ENCODE measurements at places on chromosomes 7 and 10.

- DNase-seq = no peak
Observed at GRCh38 chr7:41858201-41858600, 155.3 kb upstream of the INHBA start.

DNA sequence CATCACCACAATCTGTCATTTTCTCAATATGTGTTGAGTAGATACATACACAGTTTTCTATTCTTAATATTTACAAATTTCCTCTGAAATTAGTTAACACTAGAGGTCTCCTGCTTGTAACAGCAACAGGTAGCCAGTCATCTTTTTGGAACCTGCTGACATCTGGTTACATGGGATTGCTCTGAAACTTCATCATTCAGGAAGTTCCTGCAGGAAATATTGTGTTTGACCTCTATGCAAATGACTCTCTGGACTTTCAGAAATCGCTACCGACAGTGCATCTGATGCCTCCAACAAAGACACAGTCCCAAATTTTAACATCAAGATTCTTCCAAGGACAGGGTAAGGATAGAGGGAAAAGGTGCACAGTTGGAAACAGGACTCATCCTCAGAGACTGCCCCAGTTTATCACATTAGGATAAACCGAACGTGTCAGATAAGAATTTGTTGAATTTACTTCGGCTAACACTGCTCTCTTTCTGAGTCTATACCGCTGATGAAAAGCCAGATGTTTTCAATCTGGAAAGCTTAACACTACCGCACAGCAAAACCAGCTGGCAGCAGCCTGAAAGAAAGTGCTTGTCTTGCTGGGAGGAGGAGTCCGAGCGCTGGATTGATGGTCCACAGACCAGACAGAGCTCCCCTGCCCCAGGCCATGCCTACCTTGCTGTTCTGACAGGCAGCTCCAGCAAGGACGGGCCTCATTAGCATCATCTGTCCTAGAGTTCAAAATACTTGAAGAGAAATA, 633.4 kb downstream of the PARD3 start:
- DNase-seq = no peak

DNA sequence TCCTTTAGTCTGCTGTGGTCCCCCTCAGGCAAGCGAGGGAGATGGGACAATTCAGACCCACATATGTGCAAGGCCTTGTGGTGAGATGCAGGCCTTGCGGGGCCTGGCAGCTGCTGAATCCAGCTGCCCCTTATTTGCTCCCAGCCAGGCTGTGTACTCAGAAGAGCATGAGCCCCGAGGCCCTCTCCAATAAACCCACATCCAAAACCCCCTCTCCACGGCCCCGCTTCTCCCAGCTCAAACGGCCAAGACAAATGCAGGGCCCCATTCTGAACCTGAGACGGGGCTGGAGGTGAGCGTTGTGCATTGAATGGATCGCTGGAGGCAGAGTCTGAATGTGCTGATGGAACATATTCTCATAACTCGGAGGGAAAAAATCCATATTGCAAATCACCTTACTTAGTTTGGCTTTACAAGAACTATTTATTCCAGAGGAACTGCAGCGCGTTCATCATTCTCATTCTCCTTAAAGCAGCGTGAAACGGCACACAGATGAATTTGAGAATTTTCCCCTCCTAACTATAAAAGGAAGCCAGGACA, 169.2 kb upstream of the LYZL2 start:
- no peak for DNase-seq

DNA sequence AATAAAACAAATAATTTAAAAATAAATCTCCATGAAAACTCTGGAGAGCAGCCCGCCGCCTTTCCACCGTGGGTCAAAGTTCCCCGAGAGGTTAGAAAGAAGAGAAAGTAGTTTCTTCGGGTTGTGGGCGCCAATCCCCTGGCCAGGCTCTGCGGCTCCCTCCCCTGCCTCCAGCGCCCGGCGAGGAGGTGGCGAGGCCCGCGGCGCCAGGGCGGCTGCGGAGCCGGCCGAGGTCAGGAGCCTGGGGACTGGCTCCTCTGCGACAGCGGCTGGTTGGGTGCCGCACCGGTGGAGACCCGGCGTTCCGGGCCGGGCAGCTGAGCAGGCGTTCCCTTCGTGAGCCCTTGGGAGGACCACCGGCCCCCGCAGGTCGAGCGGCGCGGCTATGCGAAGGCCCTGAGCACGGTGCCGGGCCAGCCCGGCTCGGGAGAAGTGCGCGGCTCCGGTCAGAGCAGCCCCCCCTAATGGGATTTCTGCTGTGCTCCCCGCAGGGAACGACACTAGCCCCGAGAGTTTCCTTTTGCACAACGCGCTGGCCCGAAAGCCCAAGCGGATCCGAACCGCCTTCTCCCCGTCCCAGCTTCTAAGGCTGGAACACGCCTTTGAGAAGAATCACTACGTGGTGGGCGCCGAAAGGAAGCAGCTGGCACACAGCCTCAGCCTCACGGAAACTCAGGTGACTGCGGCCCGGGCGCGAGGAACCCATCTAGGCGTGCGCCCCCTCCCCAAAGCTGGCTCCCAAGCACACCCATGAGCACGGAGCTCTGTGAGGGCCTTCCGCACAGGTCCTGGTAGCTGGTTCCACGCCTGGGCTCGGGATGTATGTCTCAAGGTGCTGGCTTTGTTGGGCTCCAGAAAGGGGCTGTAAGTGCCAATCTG, 2.8 kb downstream of the EMX2 start:
- no peak for DNase-seq

GRCh38 chr7:1144269-1144771, 15.7 kb downstream of the ZFAND2A start:
- no peak for DNase-seq

GRCh38 chr7:40763319-40764287, 628.8 kb downstream of the SUGCT start:
- no peak for DNase-seq

GRCh38 chr7:71535616-71536015, 403.7 kb downstream of the GALNT17 start:
- DNase-seq = no peak

GRCh38 chr7:30545791-30546555, 41.3 kb upstream of the GGCT start:
- no peak for DNase-seq

DNA sequence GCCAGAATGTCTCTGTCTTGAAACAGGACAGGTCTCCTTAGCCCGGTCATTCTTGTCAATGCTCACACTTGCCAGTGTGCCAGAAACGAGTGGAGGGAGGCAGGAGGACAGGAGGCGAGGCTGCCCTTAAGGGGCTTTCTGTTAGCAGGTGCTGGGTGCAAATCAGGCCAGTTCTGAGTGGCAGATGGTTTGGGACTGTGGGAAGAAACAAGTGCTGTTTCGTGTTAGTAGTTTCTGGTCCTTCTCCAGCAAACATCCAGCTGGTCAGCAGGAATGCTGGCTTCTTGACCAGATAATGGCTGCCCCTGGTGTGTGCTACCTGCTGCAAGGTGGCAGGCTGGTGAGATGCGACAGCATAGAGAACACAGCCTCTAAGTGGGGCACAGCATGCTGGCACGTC, 8.2 kb upstream of the NDUFB2 start:
- DNase-seq = no peak

GRCh38 chr10:5958077-5958476, 19.3 kb downstream of the IL15RA start:
- no peak for DNase-seq

DNA sequence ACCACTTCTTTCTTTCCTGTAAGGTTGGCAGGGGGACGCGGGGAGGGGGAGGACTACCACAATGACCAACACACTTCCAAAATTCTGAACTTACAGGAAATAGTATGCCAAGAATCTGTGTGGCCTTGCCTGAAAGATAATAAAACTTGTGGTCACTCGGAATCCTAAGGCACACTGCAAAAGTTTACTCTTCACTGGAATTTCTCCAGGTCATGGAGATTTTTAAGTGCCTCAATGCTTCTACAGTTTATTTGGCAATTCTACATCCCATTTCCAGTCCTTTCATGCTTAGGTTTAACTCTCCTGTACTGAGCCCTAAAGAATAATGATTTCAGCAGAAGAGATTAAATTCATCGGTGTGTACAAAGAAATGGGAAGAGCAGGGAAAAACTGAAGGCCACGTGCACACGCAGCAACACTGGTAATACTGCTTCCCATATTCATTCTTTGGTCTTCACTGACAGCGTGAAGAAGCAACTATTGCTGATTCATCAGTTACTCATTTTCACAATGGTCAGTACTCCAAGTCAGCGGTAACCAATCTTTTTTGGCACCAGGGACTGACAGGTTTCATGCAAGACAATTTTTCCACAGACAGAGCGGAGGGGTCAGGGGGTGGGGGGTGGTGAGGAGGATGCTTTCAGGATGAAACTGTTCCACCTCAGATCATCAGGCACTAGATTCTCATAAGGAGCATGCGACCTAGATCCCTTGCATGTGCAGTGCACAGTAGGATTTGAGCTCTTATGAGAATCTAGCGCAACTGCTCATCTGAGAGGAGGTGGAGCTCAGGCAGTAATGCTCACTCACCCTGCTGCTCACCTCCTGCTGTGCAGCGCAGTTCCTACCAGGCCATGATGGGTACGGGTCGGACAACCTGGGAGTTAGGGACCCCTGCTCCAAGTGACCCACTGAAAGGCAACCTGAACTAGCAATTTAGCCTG, 9.8 kb downstream of the LARP4B start:
- DNase-seq = no peak

DNA sequence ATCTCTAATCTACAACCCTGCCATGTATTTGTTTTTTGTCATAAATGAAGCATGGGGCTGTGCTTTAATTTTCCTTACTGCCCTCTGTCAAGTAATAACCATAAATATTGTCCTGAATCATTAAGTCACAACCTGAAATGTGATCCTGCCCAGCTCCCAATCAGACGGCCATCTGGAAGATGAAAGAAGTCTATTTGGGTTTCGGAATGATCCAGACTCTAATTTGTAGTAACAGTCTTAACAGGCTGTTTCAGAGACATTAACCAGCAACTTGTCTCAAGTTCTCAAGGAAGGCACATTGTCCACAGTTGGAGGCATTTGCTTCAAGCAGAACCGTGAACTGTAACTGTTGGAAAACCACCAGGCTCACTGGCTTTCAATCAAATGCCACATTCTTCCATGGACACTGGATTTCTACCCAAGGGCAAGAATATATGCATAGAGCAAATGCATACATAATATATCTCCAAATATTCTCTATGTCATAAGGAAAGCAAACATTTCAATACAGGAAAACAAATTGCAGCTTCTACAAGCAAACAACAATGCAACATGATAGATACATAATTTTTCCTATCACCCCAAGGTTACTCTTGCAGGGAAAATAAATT, 405.2 kb upstream of the NPVF start:
- DNase-seq = no peak

- no peak for DNase-seq
Observed at GRCh38 chr7:91162436-91162835, 101.8 kb upstream of the FZD1 start.

GRCh38 chr7:107166736-107167426, 1.9 kb upstream of the HBP1 start:
- DNase-seq = no peak

- DNase-seq = no peak
Observed at GRCh38 chr10:77374189-77374656, 263.4 kb downstream of the KCNMA1 start.

GRCh38 chr7:8724080-8724718, 290.8 kb downstream of the NXPH1 start:
- DNase-seq = no peak

DNA sequence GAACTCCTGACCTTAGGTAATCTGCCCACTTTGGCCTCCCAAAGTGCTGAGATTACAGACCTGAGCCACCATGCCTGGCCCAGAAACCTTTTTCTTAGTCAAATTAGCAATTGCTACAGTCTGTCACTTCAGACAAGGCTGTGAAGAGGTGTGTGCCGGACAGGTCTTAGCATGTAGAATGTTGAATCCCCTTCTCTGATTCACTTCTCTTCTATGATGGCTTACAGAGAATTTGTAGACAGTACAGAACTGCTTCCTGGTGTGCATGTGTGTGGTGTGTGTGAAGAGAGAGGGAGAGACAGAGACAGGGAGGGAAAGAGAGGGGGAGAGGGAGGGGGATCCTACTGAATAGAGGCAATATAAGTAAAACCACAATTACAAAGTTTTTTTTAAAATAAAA, 150.4 kb downstream of the PARD3 start:
- DNase-seq = no peak

GRCh38 chr7:42012786-42013360, 224.1 kb downstream of the GLI3 start:
- no peak for DNase-seq

- DNase-seq = no peak
Observed at GRCh38 chr7:45653209-45653907, 79.2 kb downstream of the ADCY1 start.

GRCh38 chr7:22632674-22633073, 94.3 kb upstream of the IL6 start:
- DNase-seq = no peak

GRCh38 chr7:115678086-115678982, 352.2 kb downstream of the TFEC start:
- DNase-seq = no peak

DNA sequence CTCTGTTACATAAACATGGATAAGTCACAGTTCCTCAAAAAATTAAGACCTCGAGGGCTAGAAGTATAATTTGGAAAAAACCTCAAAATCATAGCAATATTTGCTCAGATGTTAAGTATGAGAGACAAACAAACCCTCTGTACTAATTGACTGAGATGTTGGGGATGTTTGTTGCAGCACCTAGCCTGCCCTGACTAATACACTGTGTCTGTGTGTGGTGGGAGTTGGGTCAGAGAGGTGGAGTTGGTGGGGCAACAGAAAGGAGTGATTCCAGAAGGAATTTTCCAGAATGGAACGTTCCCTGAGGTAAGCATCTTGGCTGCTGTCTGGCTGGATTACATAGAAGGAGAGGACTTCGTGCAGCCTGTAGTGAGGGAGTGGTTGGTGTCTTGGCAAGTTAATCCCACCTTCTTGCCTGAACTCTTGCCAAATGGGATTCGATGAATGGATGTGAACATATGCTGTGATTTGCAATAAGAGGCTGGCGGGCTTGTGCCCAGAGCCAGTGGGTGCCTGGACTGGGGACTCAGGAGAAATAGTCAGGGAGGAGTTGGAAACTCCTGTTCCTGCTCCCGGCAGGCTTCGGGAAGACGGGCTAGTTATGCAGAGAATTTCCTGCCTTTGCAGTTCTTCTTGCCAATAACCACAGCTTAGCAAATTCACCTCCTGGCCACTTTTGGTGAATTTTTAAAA, 9.3 kb upstream of the FAM180A start:
- no peak for DNase-seq

GRCh38 chr10:77072361-77072835, 565.2 kb downstream of the KCNMA1 start:
- no peak for DNase-seq

- DNase-seq = no peak
Observed at GRCh38 chr7:47088329-47089067, 493.4 kb downstream of the TNS3 start.
